SK-N-SH (cell line): ENCODE measurements at places on chromosomes 1 and 21. TPM values are rescaled to one million over a fixed set of nuclear protein-coding genes. Genes with fewer than 3 reads are reported as not detected.
A peak's percentile ranks its signal among the peaks of the same experiment; 100 is the strongest.

IGSF21 gene
- not detected in 2 replicates for polyA plus RNA-seq

DNA sequence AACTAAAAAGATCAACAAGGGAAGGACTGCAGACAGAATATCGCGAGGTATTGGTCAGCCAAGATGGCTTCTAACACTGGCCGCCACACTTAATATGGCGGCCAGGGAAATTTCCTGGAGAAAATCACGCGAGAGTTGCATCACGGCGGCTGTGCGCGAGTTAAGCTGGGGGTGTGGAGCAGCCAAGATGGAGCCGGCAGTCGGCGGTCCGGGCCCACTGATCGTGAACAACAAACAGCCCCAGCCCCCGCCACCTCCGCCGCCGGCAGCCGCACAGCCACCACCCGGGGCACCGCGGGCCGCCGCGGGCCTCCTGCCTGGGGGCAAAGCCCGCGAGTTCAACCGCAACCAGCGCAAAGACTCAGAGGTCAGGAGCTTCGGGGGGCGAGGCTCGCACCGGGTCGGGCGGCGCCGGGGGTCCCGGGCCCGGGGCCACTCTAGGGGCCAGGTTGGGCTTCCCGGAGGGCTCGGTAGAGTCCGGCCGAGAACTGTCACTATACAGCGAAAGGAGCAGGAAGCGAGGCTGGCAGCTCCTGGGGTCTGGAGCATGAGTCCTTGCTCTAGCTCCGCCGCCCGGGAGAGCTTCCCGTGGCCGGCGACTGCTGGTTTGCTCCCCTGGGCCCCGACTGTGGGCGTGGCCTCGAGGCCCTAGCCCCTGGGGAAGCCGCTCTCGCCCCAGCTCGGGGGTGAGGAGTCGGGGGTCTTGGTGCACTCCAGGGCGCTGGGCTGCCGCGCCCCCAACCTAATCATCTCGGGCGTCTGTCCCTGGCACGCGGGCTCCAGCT, at the start of gene STRIP1:
STRIP1 (plus strand) TSS at position 174 of the 785 bp plus-strand sequence; CDS start at position 188, 14 bp downstream.
- DNase-seq = peak; percentile 91

GRCh38 chr1:51234721-51235425, 1.2 kb upstream of the RNF11 start:
- DNase-seq = peak; percentile 55

GRCh38 chr1:226029093-226029496, 30.0 kb upstream of the SDE2 start:
- DNase-seq = no peak

LIPI gene
- polyA plus RNA-seq = not detected in 2 replicates

GRCh38 chr1:86101616-86102015, 55.0 kb downstream of the COL24A1 start:
- DNase-seq = no peak

MATN1 gene
- 0.15 and 0.23 TPM in 2 replicates for polyA plus RNA-seq

DNA sequence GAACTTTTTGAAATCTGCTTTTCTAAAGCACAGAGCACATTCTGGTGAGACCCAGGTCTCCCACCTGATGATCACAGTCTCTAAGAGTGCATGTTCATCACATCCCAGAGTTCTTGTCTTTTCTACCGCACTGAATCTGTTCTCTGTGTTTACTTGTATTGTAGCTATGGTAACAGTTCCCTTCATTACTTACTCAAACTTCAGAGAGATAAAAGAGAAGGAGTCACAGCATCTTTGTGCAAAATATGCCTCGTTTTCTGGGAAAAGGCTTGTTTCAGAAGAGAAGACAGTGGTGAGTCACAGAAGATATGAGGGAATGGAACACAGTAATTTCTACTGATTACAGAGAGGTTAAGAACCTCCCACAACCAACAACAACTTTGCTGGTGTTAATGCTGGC, 580.6 kb downstream of the PLA2G4A start:
- no peak for DNase-seq

DNA sequence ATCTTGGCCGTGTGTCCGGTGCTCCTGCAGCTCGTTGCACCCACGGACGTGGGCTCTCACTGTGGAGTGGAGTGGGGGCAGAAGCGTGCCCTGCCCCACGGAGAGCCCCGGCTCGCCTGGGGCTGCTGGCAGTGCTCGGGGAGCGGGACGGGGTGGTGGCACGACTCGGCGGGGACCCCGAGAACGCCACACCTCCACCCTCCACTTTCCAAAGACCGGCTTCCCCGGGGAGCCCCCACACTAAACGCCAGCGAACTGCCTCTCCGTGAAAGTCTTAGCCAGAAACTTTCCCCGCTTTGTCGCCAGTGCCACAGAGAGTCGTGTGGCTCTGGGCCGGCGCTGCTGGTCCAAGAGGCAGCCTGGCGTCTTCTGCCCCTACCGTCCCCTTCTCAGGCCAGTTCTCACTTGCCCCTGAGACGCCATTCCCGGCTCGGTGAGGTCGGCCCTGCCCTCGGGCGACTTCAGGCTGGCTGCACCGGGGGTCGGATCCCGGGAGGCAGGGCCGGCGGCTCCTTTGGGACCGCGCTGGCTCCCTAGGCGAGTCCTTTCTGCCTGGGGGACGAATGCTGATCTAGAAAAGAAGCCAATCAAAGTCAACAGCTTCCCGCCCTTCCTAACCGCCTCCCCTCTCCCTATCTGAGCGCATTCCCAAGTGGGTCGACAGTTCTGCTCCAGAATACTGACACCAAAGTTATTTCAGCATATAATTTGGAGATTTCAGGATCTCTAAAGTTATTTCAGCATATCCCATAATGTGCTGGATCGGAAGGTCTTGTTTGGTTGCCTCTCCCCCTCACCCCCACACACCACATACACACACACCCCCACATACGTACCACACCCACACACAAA, 2.6 kb upstream of the SAMD13 start:
- peak; percentile 77 for DNase-seq

GPR25 gene
- not detected in 2 replicates for polyA plus RNA-seq

DNA sequence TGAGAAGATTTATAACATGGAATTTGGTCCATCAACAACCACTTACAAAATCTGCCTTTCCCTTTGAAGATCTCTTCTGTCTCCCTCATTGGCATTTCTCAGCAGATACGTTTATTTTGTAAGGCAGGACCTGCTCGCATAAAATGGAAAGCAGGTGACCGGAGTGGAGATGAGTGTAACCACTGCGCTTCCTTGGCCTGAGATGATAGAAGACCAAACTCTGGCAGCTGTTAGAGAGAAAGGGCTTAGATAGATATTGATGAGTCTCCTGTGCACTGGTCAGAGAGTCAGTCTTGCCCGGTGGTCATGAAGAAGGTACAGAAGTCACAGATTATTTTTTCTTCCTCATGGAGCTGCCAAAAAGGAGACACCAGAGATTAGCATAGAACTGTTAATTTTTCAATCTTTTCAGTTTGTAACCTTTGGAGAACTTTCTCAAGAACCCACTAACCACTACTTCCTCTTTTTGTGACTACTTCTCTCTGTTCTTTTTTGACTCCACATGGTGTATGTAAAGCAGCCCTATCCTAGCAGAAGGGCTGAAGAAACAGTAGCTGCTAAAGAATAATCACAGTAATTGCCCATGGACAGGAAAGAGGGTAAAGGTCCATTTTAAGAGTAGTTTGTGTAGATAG, 47.6 kb downstream of the FCRL3 start:
- DNase-seq = no peak

- no peak for DNase-seq
Measured at GRCh38 chr1:68339505-68339904, 107.2 kb upstream of the WLS start.

DNA sequence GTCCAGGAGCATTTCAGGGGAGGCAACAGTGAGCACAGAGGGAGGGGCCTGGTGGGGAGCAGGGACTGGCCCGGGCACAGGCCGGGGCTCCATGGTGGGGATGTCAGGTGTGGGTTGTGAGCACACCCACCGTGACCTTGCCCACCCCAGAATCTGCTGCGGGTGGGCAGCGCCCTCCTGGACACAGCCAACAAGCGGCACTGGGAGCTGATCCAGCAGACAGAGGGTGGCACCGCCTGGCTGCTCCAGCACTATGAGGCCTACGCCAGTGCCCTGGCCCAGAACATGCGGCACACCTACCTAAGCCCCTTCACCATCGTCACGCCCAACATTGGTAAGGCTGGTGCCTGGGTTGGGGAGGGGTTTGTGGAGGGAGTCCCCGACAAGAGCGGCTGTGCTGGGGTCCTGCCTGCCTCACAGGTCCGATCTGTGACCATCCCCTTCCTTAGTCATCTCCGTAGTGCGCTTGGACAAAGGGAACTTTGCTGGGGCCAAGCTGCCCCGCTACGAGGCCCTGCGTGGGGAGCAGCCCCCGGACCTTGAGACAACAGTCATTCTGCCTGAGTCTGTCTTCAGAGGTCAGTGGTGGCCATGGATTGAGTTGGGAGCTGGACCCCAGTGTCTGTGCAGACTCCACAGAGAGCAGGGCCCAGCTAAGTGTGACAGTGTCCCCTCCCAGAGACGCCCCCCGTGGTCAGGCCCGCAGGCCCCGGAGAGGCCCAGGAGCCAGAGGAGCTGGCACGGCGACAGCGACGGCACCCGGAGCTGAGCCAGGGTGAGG, 14.3 kb downstream of the PSRC1 start:
- no peak for DNase-seq

WNT9A gene
- polyA plus RNA-seq = 0.31 and 0.36 TPM in 2 replicates

DNA sequence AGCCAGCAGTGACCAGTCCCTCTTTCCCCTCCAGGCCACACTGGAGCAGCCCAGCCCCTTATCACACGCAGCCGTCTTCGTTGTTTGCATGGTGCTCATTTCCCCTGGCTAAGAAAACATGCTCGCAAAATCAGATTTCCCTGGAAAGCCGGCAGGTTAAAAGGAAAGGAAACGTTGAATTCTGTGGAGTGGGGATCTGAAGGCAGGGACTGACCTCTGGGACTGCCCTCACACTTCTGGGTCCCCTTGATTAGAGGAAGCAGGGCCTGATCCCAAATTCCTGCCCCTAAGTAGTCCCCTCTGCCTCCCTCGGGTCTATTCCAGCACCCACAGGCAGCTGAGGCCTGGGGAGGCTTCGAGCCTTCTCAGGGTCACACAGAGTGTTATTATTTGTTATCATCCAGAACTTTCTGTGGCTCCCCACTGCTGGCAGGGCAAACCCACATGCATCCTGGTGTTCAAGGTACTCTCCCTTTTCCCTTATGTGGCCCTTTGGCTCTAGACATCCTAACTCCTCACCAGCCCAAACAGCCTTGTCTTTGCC, 125.2 kb upstream of the ZBTB40 start:
- DNase-seq = no peak

DNA sequence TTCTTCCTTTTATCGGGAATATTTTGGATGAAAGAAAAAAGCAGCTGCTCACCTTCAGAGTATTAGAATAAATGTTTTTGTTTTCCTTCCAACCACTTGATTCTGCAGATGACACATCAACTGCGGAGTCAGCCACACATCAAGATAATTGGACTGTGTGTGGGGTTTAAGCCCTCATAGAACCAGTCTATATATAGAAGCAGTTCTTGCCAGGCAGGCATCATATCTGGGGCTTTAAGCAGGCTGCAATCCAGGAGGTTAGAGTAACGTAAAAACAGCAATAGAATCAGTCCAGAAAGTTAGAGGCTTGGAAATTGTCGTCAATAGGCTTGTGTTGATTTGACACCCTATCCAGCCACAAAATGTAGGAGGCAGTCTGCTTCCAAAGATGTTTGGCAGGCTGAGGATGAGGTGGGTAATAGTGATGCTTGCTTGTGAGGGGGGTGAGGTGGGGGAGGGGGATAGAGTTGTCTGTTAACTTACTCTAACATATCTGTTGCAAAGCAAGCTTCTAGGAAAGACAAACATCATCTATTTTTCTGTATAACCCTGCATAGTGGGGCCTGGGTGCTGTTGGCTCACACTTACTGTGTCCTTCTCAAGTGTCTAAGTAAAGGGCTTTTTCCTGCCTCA, 64.8 kb downstream of the PEX14 start:
- no peak for DNase-seq

GBP5 gene
- 0.08 TPM in 2 replicates for polyA plus RNA-seq

DNA sequence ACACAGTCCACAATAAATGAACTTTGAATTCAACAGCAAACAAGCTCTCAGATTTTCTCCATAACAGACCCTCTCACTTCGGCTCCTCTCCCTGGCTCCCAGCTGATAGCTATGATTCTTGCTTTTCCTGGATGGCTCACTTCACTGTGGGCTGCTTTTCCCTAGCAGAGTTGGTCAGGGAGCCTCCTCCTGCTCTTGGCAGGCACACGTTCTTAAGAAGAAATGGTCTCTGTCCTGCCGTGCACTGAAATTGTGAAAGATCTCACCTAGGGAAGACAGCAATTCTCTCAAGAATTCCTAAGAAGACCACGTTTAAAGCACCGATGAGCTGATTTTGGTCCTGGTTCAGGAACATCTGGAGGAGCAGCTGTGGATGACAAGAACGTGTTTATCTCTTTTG, 148.5 kb upstream of the KCNK2 start:
- no peak for DNase-seq

DNA sequence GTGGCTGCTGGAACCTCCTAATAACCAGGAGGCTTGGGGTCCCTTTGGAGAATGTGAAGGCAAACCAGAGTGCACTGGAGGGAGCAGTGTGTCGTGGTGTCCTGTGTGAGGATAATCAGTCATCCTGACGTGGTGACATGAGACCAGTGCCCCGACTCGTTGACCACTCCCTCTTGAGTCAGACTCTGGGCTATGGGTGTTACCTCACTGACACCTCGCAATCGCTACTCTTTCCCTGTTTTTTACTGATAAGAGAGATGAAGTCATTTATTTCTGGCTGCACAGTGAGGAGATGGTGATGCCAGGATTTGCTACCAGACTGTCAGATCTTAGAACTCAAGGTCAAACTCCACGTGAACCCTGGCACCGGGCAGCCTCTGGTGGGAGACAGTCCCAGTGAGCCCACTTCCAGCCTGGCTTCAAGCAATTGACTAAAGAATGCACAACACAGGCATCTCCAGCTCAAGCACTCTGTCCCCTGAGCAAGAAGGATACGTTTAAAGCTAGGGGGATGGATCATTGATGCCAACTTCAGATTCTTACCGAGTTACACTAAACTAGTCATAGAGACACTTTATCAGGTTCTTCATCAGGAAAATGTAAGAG, 30.3 kb downstream of the UBASH3A start:
- no peak for DNase-seq
